ENCODE measurements at places on chromosomes 1 and 21.

GRCh38 chr1:178434360-178434759 lies 62.4 kb downstream of the CLEC20A start:
- no peak overlapping the region for H3K4me3 ChIP-seq
- H3K36me3 ChIP-seq = no peaks in the 10 kb centered on the region

DNA sequence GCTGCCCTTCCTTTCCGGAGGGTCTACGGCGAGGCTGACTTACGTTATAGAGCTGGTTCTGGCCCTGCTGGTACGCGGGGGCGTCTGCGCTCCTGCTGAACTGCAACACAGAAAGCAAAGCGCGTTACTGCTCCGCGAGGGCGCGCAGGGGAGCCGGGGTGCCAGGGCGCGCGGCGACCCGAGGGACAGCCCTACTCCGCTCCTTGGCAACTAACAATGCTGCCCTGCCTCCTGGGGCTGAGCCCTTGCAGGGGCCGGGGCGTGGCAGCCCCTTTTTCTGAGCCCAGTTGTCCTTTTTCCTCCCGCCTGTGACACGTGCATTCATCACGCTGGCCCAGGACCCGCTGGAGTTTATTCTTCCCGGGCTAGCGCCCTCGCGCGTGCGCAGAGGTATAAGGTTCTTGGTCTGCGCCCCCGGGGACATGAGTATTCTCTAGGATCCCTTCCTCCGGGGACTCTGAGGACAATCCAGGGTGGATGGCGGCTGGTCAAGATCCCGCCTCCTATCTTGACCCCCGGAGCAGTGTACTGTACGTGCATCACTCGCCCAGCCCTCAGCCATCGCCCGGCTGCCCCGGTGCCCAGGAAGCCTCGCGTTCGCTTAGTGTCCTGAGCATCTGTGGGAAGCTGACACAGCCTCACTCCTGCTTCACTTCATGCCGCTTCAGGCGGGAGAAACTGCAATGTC lies 78.9 kb downstream of the CD247 start:
- H3K4me1 ChIP-seq = no peaks in the 10 kb centered on the region
- no peak overlapping the region for H3K27ac ChIP-seq
- DNase-seq = peak; percentile 59
- peak overlapping the region; percentile 34 for H3K4me3 ChIP-seq
- H3K36me3 ChIP-seq = no peaks in the 10 kb centered on the region
- H3K27me3 ChIP-seq = no peaks in the 10 kb centered on the region

- no peaks in the 10 kb centered on the region for H3K4me1 ChIP-seq
- H3K4me3 ChIP-seq = no peak overlapping the region
- no peak for DNase-seq
- H3K27ac ChIP-seq = no peak overlapping the region
- H3K27me3 ChIP-seq = no peaks in the 10 kb centered on the region
- H3K36me3 ChIP-seq = peaks cover 40% of the 10 kb centered on the region
Measured at GRCh38 chr21:32641710-32642698, 29.8 kb upstream of the CFAP298 start.

GRCh38 chr1:84834419-84835064 lies 58.5 kb downstream of the LPAR3 start:
- H3K4me1 ChIP-seq = no peaks in the 10 kb centered on the region
- no peak for DNase-seq
- H3K4me3 ChIP-seq = no peak overlapping the region
- no peaks in the 10 kb centered on the region for H3K36me3 ChIP-seq

- no peak overlapping the region for H3K27ac ChIP-seq
- no peak for DNase-seq
- H3K27me3 ChIP-seq = no peaks in the 10 kb centered on the region
- no peak overlapping the region for H3K4me3 ChIP-seq
Measured at GRCh38 chr1:6123083-6123482, 57.0 kb downstream of the CHD5 start.

Measured in right atrium auricular region (tissue), 2 donors.